ENCODE measurements at places on chromosomes 5 and 9.
A peak's percentile ranks its signal among the peaks of the same experiment; 100 is the strongest.

DNA sequence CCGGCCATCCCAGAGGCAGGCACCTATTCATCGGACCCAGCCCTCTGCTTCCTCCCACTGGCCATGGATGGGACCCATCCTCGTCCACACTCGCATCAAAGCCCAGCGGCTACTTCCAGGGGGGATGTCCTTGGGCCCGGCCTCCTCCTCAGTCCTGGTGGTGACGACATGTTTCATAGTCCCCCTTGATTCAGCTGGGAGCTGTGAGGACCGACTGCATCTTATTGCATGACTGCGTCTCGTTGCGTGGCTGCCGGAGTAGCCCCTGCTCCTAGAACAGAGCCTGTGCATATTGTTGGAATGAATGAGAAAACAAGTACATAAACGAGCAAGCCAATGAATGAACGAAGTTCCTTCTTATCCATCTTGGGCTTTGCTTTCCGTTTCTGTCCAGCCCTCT lies 12.8 kb downstream of the NCS1 start:
- no peak for DNase-seq

DNA sequence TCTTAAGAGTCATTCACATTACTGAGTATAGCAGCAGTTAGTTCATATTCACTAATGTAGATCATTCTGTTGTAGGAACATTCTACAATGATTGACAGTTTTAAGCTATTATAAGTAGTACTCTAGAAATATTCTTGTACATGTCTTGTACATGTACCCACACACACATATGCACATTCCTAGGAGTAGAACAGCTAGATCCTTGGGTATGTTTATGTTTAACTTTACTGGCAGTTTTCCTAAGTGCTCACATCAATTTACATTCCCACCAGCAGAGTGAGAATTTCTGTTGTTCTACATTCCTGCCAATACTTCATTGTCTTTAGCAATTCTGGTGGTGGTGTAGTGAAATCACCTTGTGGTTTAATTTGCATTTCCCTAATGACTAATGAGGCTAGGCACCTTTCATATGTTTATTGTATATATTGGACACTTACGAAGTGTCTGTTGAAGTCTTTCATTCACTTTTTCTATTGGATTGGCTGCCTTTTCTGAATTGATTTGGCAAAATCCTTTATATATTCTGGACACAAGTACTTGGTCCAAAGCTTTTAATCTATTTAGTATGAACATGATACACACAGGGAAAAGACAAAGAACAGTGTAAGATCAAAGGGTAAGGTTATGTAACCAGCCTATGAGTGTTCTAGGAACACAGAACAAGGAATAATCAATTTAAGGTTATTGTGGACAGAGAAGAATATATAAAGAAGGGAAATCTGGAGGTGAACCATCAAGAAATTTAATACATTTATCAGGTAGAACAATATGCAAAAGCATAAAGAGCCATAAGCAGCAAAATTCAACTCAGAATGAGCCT lies 95.6 kb downstream of the MLLT3 start:
- no peak for DNase-seq

DNA sequence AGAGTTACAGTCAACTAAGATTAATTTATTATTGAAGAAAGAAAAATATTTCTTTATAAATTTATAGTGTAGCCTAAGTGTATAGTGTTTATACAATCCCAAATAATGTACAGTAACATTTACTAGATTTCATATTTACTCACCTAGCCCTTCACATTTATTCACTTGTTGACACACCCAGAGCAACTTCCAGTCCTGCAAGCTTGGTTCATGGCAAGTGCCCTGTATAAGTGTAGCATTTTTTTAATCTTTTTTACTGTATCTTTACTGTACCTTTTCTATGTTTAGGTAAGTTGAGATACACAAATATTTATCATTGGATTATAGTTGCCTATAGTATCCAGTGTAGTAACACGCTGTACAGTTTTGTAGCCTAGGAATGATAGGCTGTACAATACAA lies 119.9 kb downstream of the SPATA31D1 start:
- no peak for DNase-seq

GRCh38 chr5:117945258-117945657 lies 1043.1 kb downstream of the DTWD2 start:
- DNase-seq, result no peak

- DNase-seq, result no peak
Measured at GRCh38 chr9:95587021-95587964, 70.5 kb upstream of the PTCH1 start.

GRCh38 chr9:96417661-96418082 lies 498 bp downstream of the ZNF367 start:
- peak; percentile 37 for DNase-seq

Measured in activated naive CD4-positive, alpha-beta T cell (primary cell).